ENCODE measurements at places on chromosomes 5 and 9.

DNA sequence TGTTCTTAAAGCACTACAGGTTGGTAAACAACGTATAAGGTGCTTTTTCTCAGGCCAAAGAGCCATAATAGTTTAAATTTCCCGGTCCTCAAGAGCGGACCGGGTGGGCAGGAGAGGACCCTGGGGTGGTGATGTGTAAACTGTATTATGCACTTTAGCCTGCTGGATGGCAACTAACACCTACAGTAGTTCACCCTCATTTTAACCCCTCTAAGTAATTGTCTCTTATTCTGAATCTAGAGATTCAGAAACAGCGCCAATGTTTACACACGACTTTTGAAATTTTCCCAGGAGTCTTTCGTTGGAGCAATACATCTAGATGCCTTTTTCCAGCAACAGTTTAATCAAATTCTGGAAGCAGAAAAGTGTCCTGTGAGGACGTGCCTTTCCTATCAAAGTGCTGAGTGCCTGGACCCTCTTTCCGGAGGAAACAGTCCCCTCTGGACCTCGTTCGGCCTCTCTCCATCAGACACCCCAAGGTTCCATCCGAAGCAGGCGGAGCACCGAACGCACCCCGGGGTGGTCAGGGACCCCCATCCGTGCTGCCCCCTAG is 676 bp upstream of the OCLN start:
- DNase-seq: no peak

DNA sequence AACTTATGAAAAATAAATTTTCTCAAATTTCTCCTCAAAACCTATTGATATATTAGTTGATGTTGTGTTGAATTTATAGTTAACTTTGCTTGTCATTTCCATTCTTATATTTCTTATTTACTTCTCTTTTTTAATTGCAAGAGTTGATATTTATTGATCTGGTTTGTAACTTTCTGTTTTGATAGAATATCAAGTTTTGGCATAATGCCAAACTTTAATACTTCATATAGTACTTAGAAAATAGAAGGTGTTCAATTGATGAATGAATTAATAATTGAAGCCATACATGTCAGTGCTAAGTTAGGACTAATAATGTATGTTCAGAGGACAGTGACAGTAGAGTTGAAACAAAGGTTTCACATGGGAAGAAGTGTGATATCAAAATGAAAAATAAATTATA is 27.9 kb downstream of the ERCC6L2 start:
- no peak for DNase-seq

GRCh38 chr9:81031422-81032029 is 657.8 kb downstream of the TLE1 start:
- DNase-seq: no peak

DNA sequence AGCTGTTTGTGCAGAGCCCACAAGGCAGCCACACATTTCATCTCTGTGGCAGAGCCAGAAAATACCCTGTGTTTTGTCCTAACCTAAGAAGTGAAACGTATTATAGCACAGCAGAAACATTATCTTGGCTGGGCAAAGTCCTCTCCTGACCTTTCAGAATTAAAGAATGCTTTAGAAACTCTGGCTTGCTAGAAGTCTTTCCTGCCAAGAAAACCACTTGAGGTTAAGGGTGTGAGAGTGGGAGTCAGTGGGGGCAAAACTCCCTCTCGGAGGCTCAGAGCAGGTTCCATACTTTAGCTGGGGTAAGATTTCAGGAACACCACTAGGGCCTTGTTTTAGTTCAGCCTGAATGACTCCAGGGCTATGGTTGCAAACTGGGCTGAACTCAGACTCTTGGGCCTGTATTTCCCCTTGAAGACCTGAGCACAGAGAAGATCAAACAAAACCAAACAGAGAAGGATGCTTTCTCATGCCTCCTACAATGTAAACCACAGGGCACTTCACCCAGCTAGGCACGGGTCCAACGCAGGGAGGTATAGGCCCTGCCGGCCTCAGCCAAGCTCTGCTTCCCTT is 48.0 kb downstream of the ZNF366 start:
- no peak for DNase-seq

DNA sequence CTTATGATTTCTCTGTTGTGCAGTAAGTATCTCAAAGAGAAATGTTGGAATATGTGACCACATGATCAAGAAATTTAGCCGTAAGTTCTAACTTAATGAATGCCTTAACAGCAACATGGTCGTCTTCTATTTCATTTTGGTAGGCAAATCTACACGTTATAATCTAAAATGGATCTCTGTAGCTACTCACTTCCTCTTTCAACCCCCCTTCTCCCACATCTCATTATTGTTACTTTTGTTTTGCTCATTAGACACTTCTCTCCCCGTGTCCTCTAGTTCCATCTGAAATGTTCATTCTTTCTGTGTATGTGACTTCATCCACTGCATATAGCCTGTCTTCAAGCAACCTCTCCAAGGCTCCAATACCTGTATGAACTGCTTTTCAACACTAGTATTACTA is 27.1 kb upstream of the LPAR1 start:
- no peak for DNase-seq

DNA sequence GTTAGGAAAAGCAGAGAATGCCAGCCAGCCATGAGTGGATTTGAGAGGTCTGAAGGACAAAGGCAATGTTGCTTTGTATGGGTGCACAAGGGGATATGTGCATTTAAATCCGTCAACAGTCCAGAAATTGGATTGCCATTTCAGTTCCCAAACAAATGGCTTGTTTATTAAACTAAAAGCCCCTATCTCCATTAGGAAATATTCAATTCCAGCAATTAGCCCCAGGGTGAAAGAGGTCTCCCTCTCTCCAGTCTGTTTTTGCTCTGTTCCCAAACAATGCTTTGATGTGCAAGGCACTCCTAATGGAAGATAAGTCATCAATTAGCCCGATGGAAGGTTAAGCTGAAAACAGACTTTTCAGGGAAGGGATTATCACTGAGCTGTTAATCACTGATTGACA is 101.3 kb downstream of the C9orf152 start:
- DNase-seq: no peak

- DNase-seq: no peak
These were observed 40.2 kb downstream of the SPEF2 start for GRCh38 chr5:35657877-35658276.

GRCh38 chr5:173830421-173830820 is 57.7 kb upstream of the CPEB4 start:
- DNase-seq: no peak

- DNase-seq: no peak
These were observed 7.0 kb upstream of the RASGEF1C start for GRCh38 chr5:180215783-180216630.

DNA sequence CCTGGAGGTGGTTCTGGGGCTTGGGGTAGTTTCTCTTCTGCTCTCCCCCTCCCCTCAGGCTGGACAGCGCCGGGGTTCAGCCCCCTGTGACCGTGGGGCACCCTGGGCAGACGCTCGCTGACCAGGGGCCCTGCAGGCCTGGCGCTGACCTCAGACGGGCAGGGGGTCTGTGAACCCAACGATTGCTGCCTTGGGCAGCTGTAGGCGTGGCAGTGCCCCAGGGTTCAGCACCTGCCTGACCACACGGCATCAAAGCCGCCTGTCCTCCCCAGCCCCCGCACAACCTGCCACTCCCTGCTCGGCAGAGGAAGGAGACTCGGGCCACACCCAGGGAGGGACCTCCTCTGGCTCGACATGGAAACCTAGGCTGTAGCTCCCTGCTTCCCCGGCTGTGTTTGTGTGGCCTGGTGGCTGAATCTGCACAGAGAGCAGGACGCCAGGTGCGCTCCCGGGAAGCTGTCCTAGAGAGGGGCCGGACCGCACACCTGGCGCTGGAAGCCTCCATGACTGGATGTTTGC is 12.2 kb downstream of the LCN12 start:
- no peak for DNase-seq

GRCh38 chr5:80957031-80957761 is 3.0 kb upstream of the RASGRF2 start:
- DNase-seq: no peak

- DNase-seq: no peak
These were observed 907 bp downstream of the HMCN2 start for GRCh38 chr9:130266236-130267098.

GRCh38 chr9:95817205-95817604 is 58.3 kb upstream of the ERCC6L2 start:
- no peak for DNase-seq

GRCh38 chr9:84374516-84374915 is 34.0 kb upstream of the SLC28A3 start:
- no peak for DNase-seq

DNA sequence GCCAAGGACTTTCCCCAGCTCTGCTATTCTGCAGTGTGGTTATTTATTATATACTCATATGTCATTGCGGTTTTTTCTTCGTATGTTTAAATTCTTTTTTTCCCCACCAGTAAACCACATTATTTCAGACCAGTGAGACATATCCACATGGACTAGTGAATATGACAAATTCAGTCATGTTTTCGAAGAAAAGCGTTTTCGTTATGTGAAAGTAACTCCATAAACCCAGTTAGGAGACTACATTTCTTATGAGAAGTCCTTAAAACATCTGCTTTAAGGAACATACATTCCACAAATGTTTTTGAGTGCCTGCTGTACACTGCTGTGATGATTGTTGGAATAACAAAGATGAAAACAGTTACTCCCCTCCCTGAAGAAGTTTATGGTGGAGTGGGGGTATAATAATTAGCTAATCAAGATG is 591.8 kb upstream of the CLINT1 start:
- peak; percentile 69 for DNase-seq

DNA sequence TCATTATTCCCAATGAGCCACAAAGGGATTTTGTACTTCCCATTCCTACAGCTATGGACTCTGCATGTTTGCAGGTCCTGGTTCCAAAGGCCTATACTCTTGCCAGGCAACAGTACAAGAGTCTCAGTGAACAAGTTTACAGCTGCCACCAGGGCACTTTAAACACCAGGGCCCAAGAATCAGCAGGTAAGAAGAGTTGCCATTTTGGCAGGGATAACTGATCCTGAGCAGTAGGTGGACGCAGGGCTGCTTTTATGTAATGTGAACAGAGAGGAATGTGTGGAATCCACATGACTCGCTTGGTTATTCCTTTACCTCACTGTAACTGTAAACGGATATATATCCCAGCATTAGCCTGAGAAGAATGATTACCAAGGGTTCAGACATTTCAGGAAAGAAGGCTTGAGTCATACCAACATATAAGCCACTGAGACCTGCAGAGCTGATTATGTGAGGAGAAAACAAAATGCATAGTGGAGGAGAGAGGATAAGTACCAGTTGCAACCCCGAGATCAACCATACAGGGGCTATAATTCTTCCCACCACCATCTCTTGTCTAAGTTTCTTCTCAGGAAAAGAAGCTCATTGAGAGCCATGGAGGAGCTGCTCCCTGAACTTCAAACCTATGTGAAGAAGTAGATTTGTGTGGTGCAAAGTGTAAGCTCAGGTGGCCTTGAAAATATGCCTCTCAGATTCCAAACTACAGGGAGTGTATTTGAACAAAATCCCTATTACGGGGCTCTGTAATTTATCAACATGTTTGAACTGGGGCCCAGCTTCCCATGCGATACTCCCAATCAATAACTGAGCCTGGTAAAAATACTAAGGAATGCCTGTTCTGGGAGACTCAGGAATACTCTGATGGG is 24.6 kb downstream of the RAPGEF6 start:
- DNase-seq: peak; percentile 93

- DNase-seq: no peak
These were observed 142.9 kb downstream of the DOCK8 start for GRCh38 chr9:357560-357959.
